H7 (cell line): ENCODE measurements at places on chromosomes 16 and 17. TPM values are rescaled to one million over a fixed set of nuclear protein-coding genes. Genes with fewer than 3 reads are reported as not detected.
A peak's percentile ranks its signal among the peaks of the same experiment; 100 is the strongest.

DNA sequence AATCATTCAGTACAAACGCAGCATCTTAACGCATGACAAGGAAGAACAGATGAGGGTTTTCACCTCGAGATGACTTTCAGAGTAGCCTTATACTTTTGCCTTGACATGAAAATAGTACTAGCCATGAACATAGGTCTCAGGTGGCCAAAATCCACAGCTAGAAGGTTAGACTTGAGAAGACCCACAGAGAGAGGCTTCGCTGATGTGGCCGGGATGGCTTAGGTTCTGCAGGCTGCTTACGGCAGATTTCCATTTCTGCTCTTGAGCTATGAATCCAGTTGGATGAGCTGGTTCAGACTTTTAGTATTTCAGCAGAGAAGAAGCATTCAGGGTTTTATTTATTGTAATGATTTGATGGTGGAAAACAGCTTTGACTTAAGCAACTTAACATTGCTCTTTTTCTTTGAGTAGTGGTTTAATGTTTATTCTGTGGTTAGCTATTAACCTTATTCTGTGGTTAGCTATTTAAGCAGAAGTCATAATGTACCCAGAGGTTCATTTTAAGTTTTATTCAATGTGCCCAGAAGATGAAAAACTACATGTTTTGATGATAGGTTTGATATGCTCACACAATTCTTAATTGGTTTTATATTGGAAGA is 7.6 kb downstream of the KRT24 start:
- no peak for DNase-seq

DNA sequence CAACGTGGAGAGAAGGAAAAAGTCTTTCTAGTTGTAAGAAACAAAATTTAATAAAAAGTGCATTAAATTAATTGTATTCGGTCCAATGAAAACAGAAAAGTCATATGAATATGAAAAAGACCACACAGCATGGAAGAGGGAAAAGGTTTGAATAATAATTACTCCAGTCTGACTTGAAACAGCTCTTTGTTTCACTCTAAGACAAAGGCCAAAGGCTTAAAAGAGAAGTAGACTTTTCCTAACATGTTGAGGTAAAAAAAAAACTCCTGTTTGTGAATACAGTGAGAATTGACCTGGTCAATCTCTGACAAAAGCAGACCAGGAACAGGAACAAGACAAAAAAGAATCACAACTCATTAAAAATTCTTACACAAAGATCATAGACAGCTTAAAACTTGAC is 429.8 kb downstream of the TOX3 start:
- DNase-seq: no peak

DNA sequence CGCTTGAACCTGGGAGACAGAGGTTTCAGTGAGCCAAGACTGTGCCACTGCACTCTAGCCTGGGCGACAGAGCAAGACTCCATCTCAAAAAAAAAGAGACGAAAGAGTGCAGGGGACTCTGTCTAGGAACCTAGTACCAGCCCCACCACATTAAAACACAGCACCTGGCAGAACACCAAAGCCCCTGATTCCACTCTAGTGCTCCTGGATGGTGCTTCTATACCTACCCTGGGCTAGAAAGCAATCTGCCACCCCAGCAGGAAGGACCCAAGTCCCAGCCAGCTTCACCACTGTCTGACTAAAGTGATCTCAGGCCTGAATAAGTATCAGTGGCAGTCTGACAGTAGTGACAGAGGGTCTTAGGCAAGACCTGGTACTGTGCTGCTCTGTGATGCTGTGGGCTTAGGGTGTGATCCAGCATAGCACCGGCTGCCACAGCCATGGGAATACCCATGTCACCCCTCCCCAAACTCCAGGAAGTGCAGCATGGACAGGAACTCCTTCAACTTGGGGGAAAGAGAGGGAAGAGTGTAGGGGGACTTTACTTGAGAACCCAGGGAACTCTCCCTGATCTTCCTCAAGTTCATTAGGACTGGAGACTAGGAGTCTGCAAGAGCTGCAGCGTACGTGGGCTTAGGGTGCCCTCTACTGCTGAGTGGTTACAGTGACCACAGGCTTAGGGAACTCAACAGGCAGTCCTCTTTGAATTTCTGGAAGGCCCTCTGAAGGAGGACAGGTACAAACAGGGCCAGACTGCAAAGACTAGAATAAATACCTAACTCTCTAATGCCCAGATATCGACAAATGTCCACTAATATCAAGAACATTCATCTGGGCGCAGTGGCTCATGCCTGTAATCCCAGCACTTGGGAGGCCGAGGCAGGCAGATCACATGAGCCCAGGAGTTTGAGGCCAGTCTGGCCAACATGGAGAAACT is 30.0 kb upstream of the RNF43 start:
- peak; percentile 73 for DNase-seq

DNA sequence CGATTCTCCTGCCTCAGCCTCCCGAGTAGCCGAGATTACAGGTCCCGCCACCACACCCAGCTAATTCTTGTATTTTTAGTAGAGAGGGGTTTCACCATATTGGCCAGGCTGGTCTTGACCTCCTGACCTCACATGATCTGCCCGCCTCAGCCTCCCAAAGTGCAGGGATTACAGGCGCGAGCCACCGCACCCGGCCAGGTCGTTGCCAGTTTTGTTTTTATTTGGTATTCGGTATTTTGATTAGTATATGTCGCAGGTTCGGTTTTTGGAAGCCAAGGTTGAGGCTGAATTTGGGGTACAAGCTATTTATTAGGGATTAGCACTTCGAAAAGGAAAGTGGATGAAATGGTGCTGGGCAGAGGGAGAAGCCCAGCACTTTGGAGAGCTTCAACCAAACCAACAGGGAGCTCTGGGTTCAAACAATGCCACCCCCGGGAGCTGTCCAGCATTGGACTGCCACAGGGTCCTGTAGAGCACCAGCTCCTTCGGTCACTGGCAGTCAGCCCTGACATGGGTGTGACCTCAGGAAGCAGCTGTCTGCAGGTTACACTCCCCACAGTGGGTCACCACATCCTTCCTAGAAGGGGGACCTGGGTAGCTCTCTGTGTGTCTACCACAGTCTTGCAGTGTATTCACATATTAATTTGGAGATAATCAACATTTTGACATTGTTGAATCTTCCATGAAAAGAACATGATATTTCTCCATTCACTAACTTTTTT is 1.5 kb upstream of the CLEC10A start:
- DNase-seq: peak; percentile 25

- DNase-seq: no peak
These were observed 14.0 kb upstream of the CCL2 start for GRCh38 chr17:34241062-34241461.

GRCh38 chr16:72847187-72848027 is 200.5 kb downstream of the ZFHX3 start:
- peak; percentile 78 for DNase-seq

DNA sequence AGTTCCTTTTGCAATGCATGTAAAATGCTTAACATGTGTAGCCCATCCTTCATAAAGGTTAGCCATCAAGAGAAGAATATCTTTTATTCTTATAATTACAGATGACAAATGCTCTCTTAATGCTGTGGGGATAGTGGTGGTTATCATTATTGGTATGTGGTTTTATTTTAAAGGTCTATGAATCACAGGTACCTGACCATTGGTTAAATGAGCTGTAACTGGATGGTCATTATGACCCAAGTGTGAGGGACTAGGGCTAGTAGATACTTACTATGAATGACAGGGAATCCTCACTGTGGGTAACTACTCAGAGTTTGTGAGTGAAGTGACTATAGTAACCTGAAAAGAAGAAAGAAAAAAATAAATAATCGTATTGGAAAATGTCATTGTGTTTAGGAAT is 78.8 kb downstream of the CDRT15 start:
- DNase-seq: no peak

- no peak for DNase-seq
These were observed 45.2 kb downstream of the TOX3 start for GRCh38 chr16:52501746-52502145.

DNA sequence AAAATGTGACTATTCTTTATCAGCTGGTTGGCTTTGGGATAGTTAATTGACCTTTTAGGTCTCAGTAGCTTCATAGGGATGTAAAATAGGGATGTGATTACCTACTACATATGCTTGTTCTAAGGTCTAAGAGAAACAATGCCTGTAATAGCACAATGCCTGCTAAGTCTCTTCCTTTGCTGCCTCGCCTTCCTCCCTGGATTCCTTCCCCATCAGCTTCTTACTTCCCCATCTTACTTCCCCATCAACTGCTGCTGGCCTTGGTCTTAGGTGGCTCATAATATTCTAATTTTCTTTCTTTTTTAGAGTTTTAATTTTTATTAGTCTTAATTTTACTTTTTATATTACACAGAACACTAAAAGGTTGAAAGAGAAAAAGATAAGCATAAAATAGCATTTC is 59.2 kb upstream of the GOT2 start:
- DNase-seq: no peak

- DNase-seq: peak; percentile 50
These were observed 2.7 kb downstream of the NUFIP2 start for GRCh38 chr17:29291163-29291752.

GRCh38 chr17:45248132-45248957 is 13.5 kb downstream of the SPATA32 start:
- DNase-seq: peak; percentile 92

DNA sequence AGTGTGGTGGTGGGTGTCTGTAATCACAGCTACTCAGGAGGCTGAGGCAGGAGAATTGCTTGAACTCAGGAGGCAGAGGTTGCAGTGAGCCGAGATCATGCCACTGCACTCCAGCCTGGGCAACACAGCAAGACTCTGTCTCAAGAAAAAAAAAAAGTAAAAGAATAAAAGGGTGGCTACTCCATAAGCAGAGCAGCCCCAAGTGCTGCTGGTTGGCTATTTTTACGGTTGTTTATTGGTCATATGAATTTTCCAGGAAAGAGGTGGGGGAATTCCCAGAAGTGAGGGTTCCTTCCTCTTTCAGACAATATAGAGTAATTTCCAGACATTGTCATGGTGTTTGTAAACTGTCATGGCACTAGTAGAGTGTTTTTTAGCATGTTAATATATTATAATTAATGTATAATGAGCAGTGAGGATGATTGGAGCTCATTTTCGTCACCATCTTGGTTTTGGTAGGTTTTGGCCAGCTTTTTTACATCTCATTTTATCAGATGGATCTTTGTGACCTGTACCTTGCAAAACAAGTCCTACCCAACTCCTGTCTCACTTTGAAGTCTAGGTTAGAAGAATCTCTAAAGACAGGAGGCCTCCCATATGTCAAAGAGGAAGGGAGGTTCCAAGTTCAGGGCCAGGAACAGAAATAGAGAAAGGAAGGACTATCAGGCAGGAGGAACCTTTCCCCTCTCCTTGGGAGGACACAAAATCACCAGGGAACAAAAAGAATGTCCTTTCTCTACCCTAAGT is 39.1 kb downstream of the HOXB1 start:
- no peak for DNase-seq

DNA sequence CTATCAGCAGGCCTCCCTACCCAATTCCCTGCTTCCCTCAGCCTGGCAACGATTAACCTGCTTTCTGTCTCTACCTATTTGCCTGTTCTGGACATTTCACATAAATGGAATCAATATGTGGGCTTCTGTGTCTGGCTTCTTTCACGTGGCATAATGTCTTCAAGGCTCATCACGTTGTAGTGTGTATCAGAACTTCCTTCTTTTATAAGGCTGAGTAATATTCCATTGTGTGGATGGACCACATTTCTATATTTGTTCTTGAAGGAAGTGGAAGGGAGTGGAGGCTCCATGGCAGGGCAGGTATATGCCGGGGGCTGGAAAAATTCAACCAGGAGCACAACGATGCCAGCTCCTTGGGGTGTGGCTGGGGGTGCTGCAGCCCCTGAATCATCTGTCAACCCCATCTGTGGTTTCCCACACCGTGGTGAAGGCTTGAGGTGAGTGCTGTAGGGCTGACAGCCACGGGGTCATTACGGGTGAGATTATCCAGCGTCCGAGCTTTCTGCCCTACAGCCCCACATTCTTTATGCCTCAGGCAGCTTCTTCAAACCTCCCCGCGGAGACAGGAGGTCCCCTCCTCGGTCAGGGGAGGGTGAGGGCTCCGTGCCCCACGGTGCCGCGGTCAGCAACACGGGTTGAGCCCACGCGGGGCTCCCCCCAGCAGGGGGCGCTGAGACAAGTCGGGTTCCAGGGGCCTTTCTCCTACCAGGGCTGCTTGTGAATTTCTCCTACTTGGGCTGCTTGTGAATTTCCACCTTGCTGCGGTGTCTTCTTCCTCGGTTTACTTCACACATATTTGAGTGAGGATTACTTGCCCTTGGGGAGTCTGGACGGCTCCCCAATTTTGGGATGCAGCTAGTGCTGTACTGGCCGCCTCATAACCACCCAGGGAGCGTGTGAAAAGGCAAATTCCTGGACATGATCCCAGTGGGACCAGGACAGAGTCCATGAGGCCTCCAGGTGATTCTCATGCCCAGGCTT is 18.3 kb upstream of the WFIKKN2 start:
- DNase-seq: peak; percentile 82

DNA sequence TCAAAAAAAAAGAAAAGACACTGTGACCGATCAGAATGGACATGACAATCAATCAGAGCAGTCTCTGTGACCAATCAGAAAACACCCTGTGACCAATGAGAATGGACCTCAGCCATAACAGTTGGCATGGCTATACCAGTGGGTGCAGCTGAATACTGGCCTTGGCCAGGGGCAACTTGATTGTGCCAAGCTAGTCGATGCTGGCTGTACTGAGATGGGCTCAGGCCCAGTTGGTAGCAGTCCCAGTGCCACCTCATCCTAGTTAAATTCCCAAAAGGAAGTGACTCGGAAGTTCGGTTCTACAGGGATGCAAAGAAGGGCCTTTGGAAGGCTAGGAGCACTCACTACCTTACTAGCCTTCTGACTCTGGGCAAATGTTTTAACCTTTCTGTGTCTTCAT is 37.2 kb upstream of the BCO1 start:
- DNase-seq: no peak

DNA sequence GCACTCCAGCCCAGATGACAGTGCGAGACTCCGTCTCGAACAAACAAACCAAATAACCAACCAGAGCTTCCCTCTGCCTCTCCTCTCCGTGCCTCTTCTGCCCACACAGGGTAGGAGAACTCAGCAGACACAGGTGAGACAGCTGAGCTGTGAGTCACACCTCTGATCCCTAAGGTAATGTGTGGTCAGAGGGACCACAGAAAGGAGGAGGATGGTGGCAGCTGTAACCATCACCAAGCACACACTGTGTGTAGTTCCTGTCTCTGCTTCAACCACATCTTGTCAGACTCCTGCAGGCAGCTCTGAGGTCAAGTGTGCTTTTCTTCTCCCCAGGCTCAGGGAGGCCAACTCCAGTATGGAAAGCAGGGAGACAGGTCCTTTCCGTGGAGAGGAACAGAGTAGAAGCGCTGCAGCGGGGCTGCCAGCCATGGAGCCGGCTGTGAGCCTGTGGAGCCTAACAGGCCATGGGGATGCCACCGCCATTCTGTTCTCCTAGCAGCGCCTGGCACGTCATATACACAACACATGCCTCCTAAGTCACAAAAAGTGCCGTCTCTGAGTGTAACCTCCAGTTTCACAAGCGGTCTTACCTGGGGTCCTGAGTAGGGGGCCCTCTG is 7.1 kb downstream of the NUDT16L1 start:
- peak; percentile 33 for DNase-seq

- DNase-seq: no peak
These were observed 302.4 kb downstream of the SEC14L1 start for GRCh38 chr17:77442976-77443747.

Gene CDH8
- total RNA-seq: 0.87 and 7.1 TPM in 2 replicates

Gene SPN
- 0.48 and 0.59 TPM in 2 replicates for total RNA-seq

Gene ZNF18
- total RNA-seq: 17.2 and 19.8 TPM in 2 replicates

Gene CRISPLD2
- 2.0 and 4.2 TPM in 2 replicates for total RNA-seq

Gene HOXB1
- 4.5 and 6.4 TPM in 2 replicates for total RNA-seq

Gene COTL1
- total RNA-seq: 114 and 118 TPM in 2 replicates
